Stimulated activated CD8-positive, alpha-beta memory T cell treated with anti-CD3 and anti-CD28 coated beads, Interleukin-4, amount 100 ng/mL, for 24 hours (primary cell): ENCODE measurements at places on chromosomes 1 and 21.

DNA sequence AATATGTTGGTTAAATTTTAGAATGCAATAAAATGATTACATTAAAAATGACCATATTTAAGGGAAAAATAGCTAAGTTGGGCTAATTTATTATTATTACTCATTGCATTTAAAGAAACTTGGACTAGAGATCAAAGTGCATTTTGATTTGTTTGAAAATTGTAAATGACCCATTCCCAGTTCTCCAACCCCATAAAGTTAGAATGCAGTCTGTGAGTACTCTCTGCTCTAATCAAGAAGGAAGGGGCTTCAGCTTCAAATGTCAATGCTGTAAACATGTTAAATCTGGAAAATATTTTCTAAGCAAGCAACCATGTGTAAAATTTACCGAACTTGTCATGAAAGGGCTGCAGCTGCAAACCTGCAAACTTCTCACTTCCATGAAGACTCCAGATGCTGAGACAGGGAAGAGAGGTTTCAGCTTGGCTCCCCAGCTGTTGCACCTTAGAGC lies 232.7 kb downstream of the TTLL7 start:
- DNase-seq = no peak

DNA sequence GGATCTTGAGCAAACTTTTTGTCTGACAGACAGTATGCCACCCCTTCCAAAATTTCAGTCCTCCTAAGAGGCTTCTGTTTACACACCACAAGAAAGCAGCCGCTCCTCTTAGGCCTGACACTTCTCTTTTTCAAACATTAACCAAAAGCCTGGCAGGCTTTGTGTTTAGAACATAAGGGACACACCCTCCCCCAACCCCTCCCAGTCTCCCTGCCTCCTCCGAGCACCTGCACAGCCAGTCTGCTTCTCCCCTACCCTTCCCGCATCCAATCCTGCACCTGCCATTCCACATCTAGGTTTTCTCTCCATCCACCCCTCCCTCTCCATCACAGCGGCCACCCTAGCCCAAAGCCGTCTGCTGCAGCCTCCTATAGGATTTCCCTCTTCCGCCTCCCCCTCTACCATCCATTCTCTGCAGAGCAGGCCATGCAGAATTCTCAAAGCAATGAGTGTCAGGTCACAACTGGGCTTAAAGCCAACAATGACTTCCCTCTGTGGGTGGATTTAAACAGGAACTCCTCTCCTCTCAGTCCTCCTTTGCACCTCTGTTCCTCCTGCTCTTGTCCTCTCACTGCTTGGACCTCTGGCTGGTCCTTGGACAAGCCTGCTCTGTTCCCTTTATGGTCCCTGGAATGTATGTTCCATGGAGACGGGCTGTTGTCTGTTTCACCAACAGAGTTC lies 478.2 kb downstream of the NPHP4 start:
- no peak for DNase-seq

DNA sequence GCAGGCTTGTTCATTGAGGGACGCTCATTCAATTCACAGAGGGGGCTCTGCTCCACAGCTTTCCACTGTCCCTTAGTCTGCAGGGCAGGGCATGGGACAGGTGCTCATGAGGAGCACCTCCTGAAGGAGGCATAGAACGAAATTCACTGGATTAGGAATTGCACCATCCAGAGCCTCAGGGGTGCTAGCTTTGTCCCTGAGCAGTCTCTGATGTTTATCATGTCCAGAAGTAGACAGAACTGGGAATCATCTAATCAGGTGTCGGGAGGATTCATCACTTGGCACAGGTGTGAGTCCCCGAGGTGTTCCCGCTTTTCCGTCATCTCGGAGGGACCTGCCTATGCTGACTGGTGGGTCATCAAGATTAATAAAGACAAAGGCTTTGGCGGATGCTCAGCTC lies 321.4 kb downstream of the AJAP1 start:
- no peak for DNase-seq

DNA sequence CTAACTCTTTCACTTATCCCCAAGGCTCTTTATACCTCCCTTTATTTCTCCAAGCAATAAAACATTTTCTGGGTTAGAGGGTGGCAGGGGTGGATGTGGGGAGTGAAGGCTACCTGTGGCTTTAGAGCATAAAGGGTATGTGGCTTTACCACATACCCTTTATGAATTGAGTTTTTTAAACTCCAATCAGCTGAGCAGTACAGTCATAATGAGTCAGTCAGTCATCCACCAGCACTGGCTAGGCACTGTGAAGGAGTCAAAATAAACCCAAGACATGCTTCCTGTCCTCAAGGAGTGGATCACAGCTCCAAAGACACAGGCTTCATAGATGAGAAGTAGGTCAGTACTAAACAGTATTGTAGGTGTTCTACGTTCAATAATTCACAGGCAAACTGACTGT lies 2.6 kb upstream of the TDRD10 start:
- DNase-seq = no peak

- no peak for DNase-seq
Observed at GRCh38 chr1:153345187-153346076, 3.2 kb downstream of the PGLYRP4 start.

DNA sequence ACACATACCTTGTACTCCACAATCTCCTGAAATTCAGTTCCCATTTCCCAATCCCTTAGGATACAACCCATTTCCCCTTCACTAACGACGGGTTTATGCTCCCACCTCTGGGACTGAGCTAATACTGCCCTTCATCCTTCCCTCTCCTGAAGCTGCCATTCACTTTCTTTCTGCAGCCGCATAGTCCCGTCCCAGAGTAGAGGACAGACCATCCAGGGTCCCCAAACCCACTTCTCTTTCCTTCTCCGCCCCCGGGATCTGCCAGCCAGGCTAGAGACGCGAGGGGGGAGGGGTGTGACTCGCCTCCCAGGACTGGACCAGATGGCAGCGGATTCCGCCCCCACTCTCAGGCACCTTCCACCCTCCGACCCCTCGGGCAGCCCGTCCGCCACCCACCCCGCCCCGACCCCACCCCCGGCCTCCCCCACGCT lies 679 bp downstream of the ABL2 start:
- peak; percentile 12 for DNase-seq

- no peak for DNase-seq
Observed at GRCh38 chr1:63909526-63909925, 135.7 kb downstream of the ROR1 start.

- DNase-seq = no peak
Observed at GRCh38 chr1:164863056-164863455, 304.1 kb downstream of the PBX1 start.

DNA sequence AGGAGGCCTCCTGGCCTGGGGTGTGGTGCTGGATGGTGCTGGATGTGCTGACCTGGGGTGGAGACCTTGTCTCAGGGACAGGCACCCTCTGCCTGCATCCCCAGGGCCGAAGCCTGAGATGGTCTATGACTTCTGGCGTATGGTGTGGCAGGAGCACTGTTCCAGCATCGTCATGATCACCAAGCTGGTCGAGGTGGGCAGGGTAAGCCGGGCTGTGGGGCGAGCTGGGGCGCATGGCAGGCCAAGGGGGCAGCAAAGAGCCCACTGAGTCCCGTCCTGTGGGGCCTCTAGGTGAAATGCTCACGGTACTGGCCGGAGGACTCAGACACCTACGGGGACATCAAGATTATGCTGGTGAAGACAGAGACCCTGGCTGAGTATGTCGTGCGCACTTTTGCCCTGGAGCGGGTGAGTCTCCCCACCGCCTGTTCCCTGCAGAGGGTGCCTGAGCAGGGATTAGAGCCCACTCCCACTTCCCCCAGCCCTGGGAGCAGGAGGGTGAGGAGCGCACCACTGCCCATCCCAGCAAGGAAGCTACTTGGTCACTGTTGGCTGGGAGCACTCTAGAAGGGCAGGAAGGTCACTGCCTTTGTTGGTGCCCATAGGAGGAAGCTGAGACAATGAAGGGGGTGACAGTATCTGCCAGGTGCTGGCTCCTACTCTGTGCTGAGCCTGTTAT lies 75.2 kb downstream of the PTPRU start:
- DNase-seq = no peak

DNA sequence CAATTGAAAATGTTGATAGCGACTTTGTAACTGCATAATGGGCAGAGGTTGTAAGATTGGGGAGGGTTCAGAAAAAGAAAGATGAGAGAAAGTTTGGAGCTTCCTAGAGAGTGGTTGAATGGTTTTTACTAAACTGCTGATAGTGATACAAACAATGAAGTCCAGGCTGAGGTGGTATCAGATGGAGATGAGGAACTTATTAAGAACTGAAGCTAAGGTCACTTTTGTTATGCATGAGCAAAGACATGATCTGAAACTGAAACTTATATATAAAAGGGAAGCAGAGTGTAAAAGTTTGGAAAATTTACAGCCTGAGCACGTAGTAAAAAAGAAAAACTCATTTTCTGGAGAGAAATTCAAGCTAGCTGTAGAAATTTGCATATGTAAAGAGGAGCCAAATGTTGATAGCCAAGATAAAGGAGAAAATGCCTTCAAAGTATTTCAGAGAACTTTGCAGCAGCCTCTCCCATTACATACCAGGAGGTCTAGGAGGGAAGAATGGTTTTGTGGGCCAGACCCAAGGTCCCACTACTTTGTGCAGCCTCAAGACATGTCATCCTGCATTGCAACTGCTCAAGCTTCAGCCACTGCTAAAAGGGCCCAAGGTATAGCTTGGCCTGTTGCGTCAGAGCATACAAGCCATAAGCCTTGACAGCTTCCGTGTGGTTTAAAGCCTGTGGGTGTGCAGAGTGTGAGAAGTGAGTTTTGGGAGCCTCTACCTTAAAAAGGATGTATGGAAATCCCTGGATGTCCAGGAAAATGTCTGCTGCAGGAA lies 843.9 kb downstream of the AMY1C start:
- DNase-seq = no peak

GRCh38 chr1:247332623-247333361 lies 1.1 kb upstream of the ZNF496 start:
- DNase-seq = no peak

DNA sequence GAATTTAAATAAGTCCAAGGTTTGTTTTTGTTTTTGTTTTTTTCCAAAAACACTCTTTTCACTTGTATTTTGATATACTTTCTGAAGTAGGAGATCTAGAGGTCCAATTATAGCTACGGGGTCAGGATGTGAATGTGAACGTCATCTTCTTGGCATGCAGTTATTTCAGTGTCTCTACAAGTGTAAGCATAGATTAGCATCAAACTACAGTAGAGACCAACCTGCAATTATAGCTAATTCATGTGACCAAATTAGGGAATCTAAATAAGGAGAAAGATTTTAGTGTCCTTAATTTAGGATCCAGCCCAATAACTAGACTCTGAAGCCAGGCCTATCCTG lies 107.3 kb upstream of the PALMD start:
- DNase-seq = no peak

- no peak for DNase-seq
Observed at GRCh38 chr1:45327644-45328515, 1.2 kb downstream of the HPDL start.

GRCh38 chr1:8661185-8662110 lies 156.0 kb downstream of the RERE start:
- no peak for DNase-seq

DNA sequence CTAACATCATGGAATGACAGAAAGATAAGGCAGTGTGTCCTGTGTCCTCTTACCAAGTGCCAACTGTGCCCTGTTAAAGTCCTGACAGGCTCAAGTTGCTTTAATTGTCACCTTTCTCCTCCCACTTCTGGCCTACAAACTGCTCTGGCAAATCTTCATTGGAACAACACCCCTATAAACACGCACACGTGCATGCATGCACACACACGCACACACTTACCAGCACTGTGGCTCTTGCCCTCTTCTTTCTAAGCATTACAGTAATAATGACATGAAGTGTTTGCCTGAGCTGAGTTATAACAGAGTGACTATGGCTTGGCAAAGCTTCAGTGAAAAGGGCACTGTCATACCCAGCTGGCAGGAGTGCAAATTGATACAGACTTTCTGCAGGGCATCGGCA lies 82.3 kb upstream of the SYT6 start:
- no peak for DNase-seq

DNA sequence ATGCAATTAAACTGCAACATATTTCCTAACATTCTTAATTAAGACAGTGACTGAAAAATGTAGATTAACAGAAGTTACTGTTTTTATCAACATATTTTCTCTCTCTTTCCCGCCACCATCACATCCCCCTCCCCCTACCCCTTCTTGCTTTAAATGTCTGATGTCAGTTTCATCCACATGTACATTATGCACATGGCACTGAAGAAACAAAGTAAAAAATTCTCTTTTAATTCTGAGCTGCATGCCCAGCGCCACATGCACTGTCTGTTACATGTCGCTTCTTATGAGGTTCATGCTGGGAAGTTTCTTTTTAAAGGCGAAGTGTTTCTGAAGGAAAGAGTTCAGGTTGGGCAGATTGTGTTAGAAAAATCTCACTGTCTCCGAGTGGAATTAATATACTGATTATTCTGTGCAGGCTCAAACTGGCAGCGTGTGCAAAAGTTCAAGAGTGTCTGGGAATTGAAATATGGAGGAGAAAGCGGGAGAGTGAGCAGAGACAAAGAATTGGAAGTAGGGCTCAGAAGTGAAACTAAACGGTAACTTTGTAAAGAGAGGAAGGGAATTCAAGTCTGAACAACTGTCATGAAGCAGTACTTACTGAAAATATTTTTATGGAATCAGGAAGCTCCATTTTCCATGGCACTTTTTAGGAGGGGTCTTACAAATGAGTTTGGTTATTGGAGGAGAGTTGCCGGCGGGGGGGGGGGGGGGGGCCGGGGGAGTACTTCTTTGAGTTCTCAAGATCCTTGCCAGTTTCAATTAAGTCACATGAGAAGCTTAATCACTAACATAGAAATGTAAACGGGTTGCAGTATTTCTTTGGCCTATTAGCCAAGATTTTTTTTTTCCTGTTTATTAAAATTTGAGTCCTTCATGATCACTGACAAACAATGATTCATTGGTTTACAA lies 217.6 kb downstream of the SDCCAG8 start:
- DNase-seq = no peak

DNA sequence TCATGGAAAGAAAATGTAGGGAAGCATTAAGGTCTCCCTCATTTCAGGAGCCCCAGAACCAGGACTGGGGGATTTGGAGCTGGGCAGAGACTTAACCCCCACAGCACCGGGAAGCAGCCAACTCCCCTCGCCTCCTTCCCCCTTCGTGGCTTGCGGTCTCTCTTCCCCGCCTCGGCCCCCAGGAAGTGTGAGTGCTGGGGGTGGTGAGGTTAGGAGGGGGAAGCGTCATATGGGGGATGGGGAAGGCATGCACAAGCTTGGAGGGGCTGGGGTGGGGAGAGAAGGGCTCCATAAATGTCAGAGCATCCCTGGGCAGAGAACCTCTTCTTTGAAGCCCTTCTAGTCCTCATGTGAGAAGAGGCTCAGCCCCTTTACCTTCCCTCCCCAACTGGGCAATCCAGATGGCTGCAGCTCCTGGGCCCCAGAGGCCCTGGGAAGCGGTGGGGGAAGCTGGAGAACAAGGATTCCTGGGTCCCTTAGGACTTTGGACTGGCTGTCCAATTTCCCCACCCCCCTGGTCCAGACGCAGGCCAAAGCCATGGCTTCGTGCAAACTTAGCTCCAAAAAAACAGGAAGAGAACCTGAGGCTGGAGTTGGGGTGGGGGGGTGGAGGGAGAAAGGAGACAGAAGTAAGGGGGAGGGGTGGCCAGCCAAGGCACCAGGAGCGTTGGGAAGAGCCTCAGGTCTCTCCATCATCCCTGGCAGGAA lies 7.8 kb downstream of the ZBTB7B start:
- DNase-seq = no peak

- DNase-seq = no peak
Observed at GRCh38 chr1:110857964-110858948, 14.7 kb upstream of the CD53 start.
